ENCODE measurements at places on chromosomes 3 and 15.

DNA sequence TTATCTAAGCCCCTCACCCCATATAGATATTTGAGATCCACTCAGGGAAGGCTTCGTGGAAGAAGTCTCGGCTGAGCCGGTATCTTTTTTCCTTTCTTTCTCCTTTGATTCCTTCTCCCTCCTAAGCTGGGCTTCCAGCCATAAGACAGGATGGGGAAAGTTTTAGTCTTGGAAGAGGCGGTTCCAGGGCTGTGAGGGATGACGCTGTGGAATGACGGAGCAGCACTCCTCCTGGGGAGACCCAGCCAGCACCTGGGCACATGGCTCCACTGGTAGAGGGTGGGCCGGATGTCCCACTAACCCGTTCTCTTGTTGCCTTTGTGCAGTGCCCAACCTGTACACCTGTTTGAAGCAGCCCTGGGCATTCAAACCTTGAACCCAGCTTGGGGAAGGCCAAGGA lies 43.2 kb upstream of the FAM107A start:
- no peak for DNase-seq

GRCh38 chr3:125462722-125463299 lies 57.2 kb downstream of the SNX4 start:
- no peak for DNase-seq

GRCh38 chr3:177827511-177828207 lies 630.4 kb upstream of the TBL1XR1 start:
- no peak for DNase-seq

GRCh38 chr15:85563328-85563727 lies 182.9 kb downstream of the AKAP13 start:
- DNase-seq: no peak

- no peak for DNase-seq
Measured at GRCh38 chr15:37135225-37135624, 34.9 kb upstream of the MEIS2 start.

Data from stimulated activated CD8-positive, alpha-beta memory T cell treated with anti-CD3 and anti-CD28 coated beads, Interleukin-7, amount 100 ng/mL, for 1 hour (primary cell).